ENCODE measurements at places on chromosomes 7 and 10.

- DNase-seq = no peak
Measured at GRCh38 chr7:121078701-121079227, 90.3 kb downstream of the CPED1 start.

GRCh38 chr10:130740915-130741750, 570.4 kb downstream of the TCERG1L start:
- no peak for DNase-seq

DNA sequence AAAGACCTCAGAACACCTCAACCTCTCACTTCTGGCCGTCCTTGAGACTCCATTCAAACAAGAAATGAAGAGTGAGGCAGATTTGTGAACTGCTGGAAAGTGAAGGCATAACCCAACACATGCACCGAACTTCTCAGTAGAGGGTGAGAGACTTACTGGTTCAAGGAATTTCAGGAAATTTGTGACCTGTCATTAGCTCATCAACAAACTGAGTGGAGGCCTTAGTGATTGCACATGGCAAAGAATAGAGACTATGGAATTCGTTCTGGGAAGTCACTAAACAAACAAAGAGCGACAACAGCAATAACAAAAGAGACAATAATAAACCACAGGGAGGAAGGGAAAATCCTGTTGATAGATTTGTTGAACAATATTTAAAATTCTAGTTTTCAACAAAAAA, 125.0 kb upstream of the AKR1E2 start:
- no peak for DNase-seq

DNA sequence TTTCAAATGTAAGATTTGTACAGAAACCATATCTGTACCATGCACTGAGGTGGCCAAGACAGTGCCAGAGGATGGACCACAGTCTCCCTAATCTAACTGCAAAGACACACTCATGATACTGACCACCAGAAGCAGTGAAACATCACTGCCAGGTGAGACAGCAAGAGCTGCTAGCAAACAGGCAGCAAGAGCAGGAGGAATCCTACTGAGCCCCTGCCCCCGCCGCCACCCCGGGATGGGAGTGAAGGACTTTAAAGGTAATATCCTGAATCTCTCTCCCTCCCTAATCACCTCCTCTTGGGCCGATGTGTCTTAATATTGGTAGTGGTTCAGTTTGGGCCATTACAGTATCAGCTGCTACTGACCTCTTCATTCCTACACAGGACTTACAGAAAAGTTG, 144.3 kb downstream of the XPNPEP1 start:
- no peak for DNase-seq

- no peak for DNase-seq
Measured at GRCh38 chr7:141339603-141340002, 211.6 kb upstream of the AGK start.

DNA sequence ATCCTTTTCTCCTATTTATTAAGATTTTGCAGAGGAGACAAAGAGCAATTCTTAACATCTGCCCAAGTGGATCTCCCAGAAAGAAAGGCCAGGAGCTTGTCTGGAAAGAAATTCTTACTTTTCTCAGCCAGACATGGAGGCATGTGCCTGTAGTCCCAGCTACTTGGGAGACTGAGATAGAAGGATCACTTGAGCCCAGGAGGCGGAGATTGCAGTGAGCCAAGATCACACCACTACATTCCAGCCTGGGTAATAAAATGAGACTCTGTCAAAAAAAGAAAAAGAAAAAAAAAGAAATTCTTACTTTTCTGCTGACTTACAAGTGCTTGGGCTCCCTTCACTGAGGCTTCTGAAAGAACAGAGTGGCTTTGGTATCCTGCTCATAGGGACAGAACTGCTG, 2.4 kb upstream of the CYP3A43 start:
- DNase-seq = no peak

GRCh38 chr10:49270565-49270964, 28.4 kb upstream of the C10orf71 start:
- DNase-seq = no peak

Data from activated CD8-positive, alpha-beta memory T cell treated with anti-CD3 and anti-CD28 coated beads for 24 hours (primary cell).